ENCODE measurements at places on chromosomes 5 and 9.

GRCh38 chr5:30968971-30969370 is 224.5 kb upstream of the CDH6 start:
- no peaks in the 10 kb centered on the region for H3K4me1 ChIP-seq
- H3K27me3 ChIP-seq = no peaks in the 10 kb centered on the region
- H3K27ac ChIP-seq = no peak overlapping the region
- no peak overlapping the region for H3K4me3 ChIP-seq
- H3K36me3 ChIP-seq = no peaks in the 10 kb centered on the region

GRCh38 chr9:89797937-89798455 is 193.2 kb downstream of the GADD45G start:
- no peaks in the 10 kb centered on the region for H3K27me3 ChIP-seq
- H3K27ac ChIP-seq = no peak overlapping the region
- peaks cover 4% of the 10 kb centered on the region for H3K4me1 ChIP-seq
- no peak overlapping the region for H3K4me3 ChIP-seq

GRCh38 chr5:152118676-152119470 is 194.2 kb upstream of the GLRA1 start:
- no peak overlapping the region for H3K27ac ChIP-seq
- H3K36me3 ChIP-seq = no peaks in the 10 kb centered on the region
- no peak for DNase-seq
- no peak overlapping the region for H3K4me3 ChIP-seq
- no peaks in the 10 kb centered on the region for H3K4me1 ChIP-seq

GRCh38 chr9:112338561-112338960 is 5.1 kb upstream of the PTBP3 start:
- no peak for DNase-seq
- no peaks in the 10 kb centered on the region for H3K36me3 ChIP-seq
- no peak overlapping the region for H3K27ac ChIP-seq
- no peaks in the 10 kb centered on the region for H3K27me3 ChIP-seq

DNA sequence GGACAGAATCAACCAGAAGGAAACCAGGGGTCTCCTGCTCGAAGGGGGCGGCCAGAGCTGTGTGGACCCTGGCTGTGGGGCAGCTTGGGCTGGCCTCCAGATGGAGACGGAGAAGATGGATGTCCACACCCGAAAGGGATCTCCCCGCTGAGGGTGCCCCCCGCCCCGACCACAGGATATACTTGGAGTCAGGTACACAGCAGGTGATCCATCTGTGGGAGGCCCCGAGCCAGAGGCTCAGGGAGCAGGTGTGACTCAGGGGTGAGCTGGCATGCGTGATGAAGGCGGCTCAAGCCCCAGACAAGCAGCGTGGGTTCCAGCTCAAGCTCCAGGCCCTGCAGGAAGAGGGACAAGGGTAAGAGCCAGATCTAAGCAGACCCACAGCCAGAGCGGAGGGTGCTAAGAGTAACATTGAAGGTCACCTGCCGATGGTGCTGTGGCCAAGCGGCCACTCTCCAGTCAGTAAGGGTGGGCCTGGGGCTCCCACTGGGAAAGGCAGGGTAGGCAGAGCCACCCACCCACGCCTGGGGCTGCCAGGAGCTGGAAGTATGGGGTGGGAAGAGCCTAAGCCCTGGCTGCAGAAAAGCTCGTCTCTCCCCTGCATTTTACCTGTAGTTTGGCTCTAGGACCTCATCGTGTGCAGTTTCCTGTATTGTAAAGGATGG is 30.6 kb upstream of the MVB12B start:
- no peak overlapping the region for H3K27ac ChIP-seq
- H3K27me3 ChIP-seq = no peaks in the 10 kb centered on the region
- no peaks in the 10 kb centered on the region for H3K36me3 ChIP-seq

- H3K27ac ChIP-seq = no peak overlapping the region
- no peaks in the 10 kb centered on the region for H3K36me3 ChIP-seq
- no peaks in the 10 kb centered on the region for H3K4me1 ChIP-seq
- no peak overlapping the region for H3K4me3 ChIP-seq
- no peaks in the 10 kb centered on the region for H3K27me3 ChIP-seq
Measured at GRCh38 chr5:85479849-85480248, 1095.2 kb upstream of the EDIL3 start.

DNA sequence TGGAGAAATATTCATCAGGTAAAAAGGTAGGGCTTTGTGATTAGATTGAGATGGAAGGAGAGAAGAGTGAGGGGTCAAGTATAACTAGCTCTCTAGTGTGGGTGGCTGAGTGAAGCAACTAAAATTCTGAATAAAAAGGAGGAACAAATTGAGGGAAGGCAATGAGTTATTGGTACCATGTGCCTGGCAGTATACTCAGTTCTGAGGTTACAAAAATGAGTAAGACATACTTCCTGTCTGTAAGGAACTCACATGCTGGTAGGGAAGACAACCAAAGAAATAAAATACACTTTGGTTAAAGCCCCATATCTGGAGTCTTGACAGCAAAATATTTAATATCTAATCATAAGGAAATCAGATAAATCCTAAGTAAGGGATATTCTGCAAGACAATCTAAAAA is 476.8 kb upstream of the C9orf72 start:
- no peaks in the 10 kb centered on the region for H3K4me1 ChIP-seq
- H3K4me3 ChIP-seq = no peak overlapping the region
- DNase-seq = no peak
- no peaks in the 10 kb centered on the region for H3K27me3 ChIP-seq
- H3K27ac ChIP-seq = no peak overlapping the region

DNA sequence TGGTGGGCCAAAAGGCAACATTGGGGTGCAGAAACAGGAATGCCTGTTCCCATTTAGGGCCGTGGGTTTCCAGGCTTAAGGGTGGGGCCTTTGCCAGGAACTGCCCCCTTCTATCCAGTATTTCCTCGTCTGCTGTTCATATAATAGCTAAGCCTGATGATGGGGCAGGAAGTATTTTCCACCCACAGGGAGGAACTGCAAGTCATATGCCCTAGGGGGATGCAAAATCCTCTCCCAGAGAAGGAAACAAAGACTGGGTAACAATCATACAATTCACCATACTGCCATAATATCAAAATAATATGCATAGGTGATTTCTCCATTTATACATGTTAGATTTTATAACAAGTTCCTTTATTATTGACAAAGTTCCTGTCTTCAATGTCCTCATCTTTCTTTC is 20.5 kb upstream of the RPS23 start:
- no peak for DNase-seq
- no peaks in the 10 kb centered on the region for H3K4me1 ChIP-seq
- H3K27ac ChIP-seq = no peak overlapping the region
- H3K27me3 ChIP-seq = no peaks in the 10 kb centered on the region

- no peaks in the 10 kb centered on the region for H3K36me3 ChIP-seq
- no peaks in the 10 kb centered on the region for H3K4me1 ChIP-seq
- H3K4me3 ChIP-seq = no peak overlapping the region
- no peak overlapping the region for H3K27ac ChIP-seq
- no peak for DNase-seq
Measured at GRCh38 chr9:136297016-136297691, 6.7 kb downstream of the CCDC187 start.

DNA sequence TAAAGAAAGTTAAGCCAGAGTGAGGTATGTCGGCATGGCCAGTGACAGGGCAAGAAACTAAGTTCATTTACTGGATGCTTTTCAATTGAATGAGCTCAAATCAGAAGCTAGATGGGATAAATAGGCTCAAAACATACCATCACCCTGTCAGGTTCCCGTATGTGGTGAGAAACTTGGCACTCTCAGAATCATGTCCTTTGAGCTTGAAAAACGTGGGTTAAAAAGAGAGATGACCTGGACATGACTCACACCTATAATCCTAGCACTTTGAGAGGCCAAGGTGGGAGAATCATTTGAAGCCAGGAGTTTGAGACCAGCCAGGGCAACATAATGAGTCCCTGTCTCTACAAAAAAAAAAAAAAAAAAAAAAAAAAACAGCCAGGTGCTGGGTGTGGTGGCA is 121.7 kb upstream of the RGMB start:
- no peak for DNase-seq
- H3K27me3 ChIP-seq = no peaks in the 10 kb centered on the region
- H3K4me3 ChIP-seq = no peak overlapping the region
- no peaks in the 10 kb centered on the region for H3K4me1 ChIP-seq
- no peak overlapping the region for H3K27ac ChIP-seq

DNA sequence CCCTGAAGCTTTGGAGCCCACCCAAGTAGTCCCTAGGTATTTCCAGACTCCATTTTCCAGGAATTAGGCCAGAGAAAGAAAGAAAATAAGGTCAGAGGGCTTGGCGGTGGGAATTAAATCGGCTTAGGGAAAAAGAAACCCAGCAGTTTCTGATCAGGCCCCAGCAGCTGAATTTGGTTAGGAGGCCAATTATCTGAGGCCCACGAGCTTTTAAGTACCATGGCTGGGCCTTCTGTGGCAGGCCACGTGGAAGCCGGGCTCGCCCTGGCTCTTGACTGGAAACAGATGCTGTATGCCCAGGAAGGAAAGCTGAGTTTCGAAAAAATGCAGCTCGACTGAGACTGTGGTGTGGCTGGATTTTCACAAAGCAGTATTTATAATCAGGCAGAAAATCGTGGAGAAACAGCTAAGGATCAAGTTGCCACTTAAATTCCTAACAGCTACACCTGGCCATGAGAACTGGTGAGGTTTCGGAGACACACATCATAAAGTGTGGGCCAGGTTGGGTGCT is 75.1 kb upstream of the PANK3 start:
- no peak overlapping the region for H3K27ac ChIP-seq
- DNase-seq = no peak
- H3K27me3 ChIP-seq = no peaks in the 10 kb centered on the region
- no peak overlapping the region for H3K4me3 ChIP-seq
- no peaks in the 10 kb centered on the region for H3K4me1 ChIP-seq

DNA sequence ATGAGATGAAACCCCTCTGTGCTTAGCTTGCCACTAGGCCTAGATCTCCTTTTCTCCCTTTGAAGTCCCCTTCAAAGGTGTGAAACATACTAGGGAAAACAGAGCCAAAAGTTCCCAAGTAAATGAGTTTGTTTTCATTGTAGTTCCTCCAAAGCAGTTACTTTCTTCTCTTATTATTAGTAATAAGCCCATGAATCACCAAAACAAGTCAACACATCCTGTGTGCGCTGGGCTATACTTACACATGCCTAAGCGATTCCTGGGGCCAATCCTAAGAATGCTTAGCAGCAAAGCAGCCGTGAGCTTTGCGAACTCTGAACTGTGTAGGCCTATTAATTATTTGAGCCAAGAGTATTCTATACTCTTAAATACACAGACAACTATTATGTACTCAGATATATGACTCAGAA is 7.6 kb downstream of the ENC1 start:
- no peak overlapping the region for H3K27ac ChIP-seq
- H3K27me3 ChIP-seq = no peaks in the 10 kb centered on the region
- H3K4me3 ChIP-seq = no peak overlapping the region
- DNase-seq = no peak
- no peaks in the 10 kb centered on the region for H3K4me1 ChIP-seq

DNA sequence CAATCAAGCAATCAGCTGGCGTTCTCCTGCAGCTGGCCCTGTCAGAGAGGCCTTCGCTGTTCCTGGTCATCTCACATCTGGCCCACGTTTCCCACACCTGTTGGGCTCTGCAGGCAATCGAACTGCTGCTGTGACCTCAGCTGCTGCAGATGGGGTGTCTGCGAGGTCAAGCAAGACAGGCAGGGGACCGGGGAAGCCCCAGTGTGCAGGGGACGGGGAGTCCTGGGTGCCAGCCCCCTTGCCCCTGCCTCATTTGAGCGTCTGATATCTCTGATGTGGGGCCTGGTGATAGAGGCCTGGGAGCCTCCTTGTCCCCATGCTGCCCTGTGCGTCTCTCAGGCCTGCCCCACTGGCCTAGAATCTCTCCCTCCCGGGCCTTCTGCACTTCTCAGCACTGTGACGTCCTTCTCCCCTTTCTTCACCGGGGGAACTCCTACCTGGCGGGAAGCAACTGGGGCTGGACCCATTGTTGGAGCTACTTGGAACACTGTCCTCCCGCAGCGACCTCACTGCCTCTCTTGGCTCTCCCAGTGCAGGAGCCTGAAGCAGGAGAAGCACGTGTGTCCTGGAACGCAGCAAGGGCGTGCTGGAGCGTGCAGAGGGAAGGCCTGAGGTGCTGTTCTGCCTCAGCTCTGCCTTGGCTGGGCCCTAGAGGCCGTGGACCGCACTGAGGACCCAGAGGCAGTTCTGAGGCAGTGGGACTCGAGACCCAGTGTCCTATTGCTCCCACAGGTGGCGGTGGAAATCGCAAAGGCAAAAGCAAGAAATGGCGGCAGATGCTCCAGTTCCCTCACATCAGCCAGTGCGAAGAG is 3.9 kb downstream of the GRK6 start:
- no peaks in the 10 kb centered on the region for H3K27me3 ChIP-seq
- DNase-seq = no peak
- no peak overlapping the region for H3K27ac ChIP-seq
- H3K4me3 ChIP-seq = no peak overlapping the region
- H3K4me1 ChIP-seq = peaks cover 15% of the 10 kb centered on the region

DNA sequence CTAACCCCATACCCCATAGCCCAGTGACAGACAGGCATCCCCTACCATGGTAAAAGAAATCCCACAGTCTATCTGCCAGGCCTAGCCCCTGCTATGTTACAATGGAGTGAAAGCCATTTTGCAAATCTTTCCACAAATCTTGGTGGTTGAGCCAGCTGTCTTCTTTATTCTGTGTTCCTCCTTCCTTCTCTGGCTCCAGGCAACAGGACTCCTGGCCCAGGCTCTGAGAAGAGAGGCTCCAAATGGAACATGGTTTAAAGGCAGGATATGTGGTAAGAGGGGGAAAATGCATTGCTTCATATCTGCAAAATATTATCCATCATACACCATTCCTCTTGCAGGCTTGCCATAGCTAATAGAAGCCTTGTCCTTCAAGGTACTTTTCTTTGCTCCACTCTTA is 25.2 kb downstream of the FGF1 start:
- no peak overlapping the region for H3K27ac ChIP-seq
- peak; percentile 34 for DNase-seq
- no peak overlapping the region for H3K4me3 ChIP-seq
- H3K4me1 ChIP-seq = no peaks in the 10 kb centered on the region
- no peaks in the 10 kb centered on the region for H3K36me3 ChIP-seq

GRCh38 chr5:66872736-66873331 is 276.6 kb downstream of the MAST4 start:
- no peaks in the 10 kb centered on the region for H3K4me1 ChIP-seq
- H3K36me3 ChIP-seq = no peaks in the 10 kb centered on the region
- no peak overlapping the region for H3K27ac ChIP-seq
- no peak for DNase-seq
- no peaks in the 10 kb centered on the region for H3K27me3 ChIP-seq

Data from ascending aorta (tissue), 2 donors.